Activated CD8-positive, alpha-beta T cell treated with anti-CD3 and anti-CD28 coated beads for 36 hours (primary cell): ENCODE measurements at places on chromosomes 5 and 9. TPM values are rescaled to one million over a fixed set of nuclear protein-coding genes. Genes with fewer than 3 reads are reported as not detected.

ALDH1A1 gene
- not detected for total RNA-seq

PCDHA1 gene
- not detected for total RNA-seq

ACO1 gene
- total RNA-seq, result 15.3 TPM

SARDH gene
- 5.6 TPM for total RNA-seq

GMCL2 gene
- total RNA-seq, result not detected

WDR38 gene
- total RNA-seq, result not detected

GPR150 gene
- 0.45 TPM for total RNA-seq

LRRC26 gene
- not detected for total RNA-seq

GRCh38 chr5:56639476-56639875 is 175.9 kb upstream of the MAP3K1 start:
- no peaks in the 10 kb centered on the region for H3K4me1 ChIP-seq
- no peaks in the 10 kb centered on the region for H3K27me3 ChIP-seq
- no peak overlapping the region for H3K4me3 ChIP-seq

DNA sequence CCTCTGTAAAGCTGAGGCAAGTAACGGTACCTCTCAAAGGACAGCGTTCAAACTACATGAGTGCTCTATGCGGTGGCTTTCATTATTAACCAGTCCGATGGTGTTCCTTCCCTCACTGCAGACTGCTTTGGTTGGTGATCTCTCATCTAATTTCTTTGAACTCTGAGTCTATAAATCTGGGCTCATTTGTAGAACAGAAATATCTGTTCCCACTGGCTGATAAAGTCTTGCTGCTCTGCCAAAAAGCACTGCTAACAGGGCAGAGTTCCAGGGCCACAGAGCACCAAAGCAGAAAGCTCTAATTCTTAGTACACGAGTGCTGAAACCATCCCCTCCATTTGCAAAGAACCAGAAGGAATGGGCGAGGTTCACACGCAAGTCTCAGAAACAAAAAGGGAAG is 81.9 kb downstream of the MED27 start:
- H3K4me1 ChIP-seq, result peaks cover 27% of the 10 kb centered on the region
- no peak overlapping the region for H3K27ac ChIP-seq
- peaks cover 24% of the 10 kb centered on the region for H3K36me3 ChIP-seq
- no peaks in the 10 kb centered on the region for H3K27me3 ChIP-seq

DNA sequence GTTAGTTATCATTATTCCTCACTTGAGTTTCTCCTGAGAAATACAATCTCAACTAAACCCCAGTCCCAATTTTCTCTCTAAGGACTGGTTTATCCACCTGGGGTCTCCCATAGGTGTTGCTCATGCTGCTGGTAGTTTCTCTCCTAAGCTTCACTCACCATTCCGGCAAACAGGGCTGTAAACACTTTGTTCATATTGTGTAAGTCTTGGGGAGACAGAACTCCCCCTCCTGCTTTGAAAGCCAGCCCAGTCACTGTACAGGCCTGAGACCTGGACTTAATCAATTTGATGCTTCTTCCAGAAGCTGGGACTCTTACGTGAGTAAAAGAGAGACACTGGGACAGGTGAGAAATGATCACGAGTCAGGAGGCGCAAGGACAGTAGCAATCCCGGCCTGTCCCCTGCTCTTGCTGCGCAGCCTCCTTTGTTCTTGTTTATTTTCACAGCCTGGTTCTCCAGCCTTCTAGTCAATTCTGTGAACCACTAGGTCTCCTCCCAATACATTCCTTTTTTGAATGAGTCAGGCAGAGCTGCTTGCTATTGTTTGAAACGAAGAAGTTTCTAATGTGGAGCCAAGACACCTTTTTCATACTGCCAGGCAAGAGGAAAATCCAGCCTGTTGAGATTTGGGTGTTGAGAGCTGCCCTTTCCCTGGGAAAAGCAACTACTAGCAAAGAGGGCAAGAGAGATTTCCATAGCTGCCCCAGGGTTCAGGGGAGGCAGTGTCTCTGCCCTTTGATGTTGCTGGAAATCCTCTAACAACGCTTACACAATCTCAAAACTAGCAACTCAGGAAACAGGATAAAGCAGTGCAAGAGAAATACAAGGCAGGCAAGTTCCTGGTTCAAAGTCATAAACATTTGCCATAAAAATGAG is 9.2 kb upstream of the SHROOM1 start:
- H3K4me3 ChIP-seq, result no peak overlapping the region
- H3K4me1 ChIP-seq, result no peaks in the 10 kb centered on the region
- H3K27ac ChIP-seq, result no peak overlapping the region
- H3K27me3 ChIP-seq, result no peaks in the 10 kb centered on the region

GRCh38 chr9:89750117-89750791 is 145.4 kb downstream of the GADD45G start:
- peaks cover 22% of the 10 kb centered on the region for H3K4me1 ChIP-seq
- H3K36me3 ChIP-seq, result no peaks in the 10 kb centered on the region
- no peak overlapping the region for H3K4me3 ChIP-seq
- H3K27me3 ChIP-seq, result no peaks in the 10 kb centered on the region
- H3K27ac ChIP-seq, result no peak overlapping the region

- no peaks in the 10 kb centered on the region for H3K27me3 ChIP-seq
- H3K36me3 ChIP-seq, result no peaks in the 10 kb centered on the region
- H3K4me3 ChIP-seq, result no peak overlapping the region
- no peak overlapping the region for H3K27ac ChIP-seq
Observed at GRCh38 chr5:174545926-174546325, 178.5 kb upstream of the MSX2 start.

DNA sequence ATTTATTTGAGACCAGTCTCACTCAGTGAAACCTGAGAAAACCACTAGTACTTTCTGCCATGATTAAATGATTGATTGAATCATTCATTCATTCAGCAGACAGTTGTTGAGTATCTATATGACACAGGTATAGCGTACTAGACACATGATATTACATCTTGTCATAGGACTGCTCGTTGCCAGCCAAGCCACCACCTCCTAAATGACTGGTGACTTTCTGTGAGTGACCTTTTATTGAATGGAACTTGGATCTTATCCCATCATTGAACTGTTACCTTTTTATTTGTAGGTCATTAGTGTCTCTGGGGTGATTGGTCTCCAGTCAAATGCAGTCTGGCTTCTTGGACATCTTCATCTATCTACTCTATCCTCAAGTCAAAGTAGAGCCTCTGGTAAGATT is 80.7 kb downstream of the HACD4 start:
- H3K27me3 ChIP-seq, result no peaks in the 10 kb centered on the region
- no peaks in the 10 kb centered on the region for H3K4me1 ChIP-seq
- peaks cover 25% of the 10 kb centered on the region for H3K36me3 ChIP-seq
- no peak overlapping the region for H3K4me3 ChIP-seq

GRCh38 chr9:93307468-93308157 is 123.7 kb downstream of the WNK2 start:
- DNase-seq, result no peak
- H3K27me3 ChIP-seq, result peaks cover under 1% of the 10 kb centered on the region
- H3K4me3 ChIP-seq, result no peak overlapping the region
- no peaks in the 10 kb centered on the region for H3K36me3 ChIP-seq
- H3K27ac ChIP-seq, result no peak overlapping the region
- H3K4me1 ChIP-seq, result no peaks in the 10 kb centered on the region

DNA sequence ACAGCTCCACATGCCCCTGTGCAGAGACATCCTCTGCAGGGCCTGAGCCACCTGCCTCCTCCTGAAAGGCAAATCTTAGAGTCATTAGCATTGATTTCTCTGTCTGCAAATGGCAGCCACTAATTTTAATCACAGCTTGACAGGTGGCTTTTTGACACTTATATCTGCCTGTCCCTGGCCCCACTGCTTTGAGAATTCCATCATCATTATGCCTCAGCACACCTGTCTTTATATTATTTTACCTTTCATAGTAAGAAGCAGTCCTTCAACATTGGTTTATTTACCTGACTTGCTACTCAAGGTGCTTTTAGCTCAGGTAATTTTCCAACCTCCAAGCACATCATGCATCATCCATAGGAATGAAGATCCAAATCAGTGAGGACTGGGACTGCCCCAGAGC is 451.3 kb downstream of the MTRR start:
- H3K4me1 ChIP-seq, result no peaks in the 10 kb centered on the region
- H3K36me3 ChIP-seq, result no peaks in the 10 kb centered on the region
- no peaks in the 10 kb centered on the region for H3K27me3 ChIP-seq
- no peak for DNase-seq
- H3K4me3 ChIP-seq, result no peak overlapping the region
- H3K27ac ChIP-seq, result no peak overlapping the region

DNA sequence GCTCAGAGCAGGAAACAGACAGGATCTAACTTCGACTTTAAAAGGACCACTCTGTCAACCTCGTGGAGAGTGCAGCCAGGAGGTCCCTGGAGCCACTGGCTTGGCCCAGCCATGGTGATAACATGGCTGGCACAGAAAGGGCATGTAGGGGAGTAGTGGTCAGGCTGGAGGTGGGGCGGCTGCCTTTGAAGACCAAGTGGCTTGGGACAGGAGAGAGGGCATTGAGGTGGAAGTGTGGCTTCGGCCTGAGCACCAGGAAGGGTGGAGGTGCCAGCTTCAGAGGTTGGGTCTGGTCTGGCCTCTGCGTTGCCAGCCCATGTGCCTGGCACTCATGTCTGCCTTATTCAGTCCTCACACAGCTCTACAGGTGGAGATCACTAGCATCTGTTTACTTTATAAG is 270.0 kb downstream of the NSG2 start:
- no peaks in the 10 kb centered on the region for H3K36me3 ChIP-seq
- no peaks in the 10 kb centered on the region for H3K4me1 ChIP-seq
- DNase-seq, result no peak
- H3K4me3 ChIP-seq, result no peak overlapping the region
- peaks cover 24% of the 10 kb centered on the region for H3K27me3 ChIP-seq

DNA sequence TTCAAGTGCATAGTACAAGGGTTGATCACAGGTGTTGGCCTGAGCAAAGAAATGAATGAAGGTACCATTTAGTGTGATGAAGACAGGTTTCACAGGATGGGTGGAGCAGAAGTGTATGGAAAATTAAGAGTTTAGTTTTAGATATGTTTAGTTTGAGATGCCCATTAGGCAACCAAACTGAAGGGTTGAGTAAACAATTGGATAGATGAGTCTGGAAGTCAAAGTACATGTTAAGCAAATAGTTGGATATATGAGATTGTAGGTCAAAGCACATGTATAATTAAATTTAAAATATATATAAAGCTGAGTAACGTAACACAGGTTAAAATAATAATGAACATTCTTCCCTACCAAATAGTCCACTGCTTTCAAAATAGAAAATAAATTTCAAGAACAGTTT is 237.1 kb upstream of the PCSK5 start:
- no peaks in the 10 kb centered on the region for H3K4me1 ChIP-seq
- DNase-seq, result no peak
- H3K4me3 ChIP-seq, result no peak overlapping the region
- peaks cover 8% of the 10 kb centered on the region for H3K27me3 ChIP-seq
- H3K36me3 ChIP-seq, result no peaks in the 10 kb centered on the region
- H3K27ac ChIP-seq, result no peak overlapping the region

- no peaks in the 10 kb centered on the region for H3K36me3 ChIP-seq
Observed at GRCh38 chr5:110968246-110969005, 103.1 kb upstream of the TSLP start.

GRCh38 chr5:154384480-154385235 is 61.1 kb upstream of the SAP30L start:
- H3K27ac ChIP-seq, result peak overlapping the region; percentile 38
- peak; percentile 15 for DNase-seq
- no peaks in the 10 kb centered on the region for H3K27me3 ChIP-seq
- peaks cover 26% of the 10 kb centered on the region for H3K36me3 ChIP-seq
- H3K4me3 ChIP-seq, result no peak overlapping the region
- H3K4me1 ChIP-seq, result peaks cover 13% of the 10 kb centered on the region

DNA sequence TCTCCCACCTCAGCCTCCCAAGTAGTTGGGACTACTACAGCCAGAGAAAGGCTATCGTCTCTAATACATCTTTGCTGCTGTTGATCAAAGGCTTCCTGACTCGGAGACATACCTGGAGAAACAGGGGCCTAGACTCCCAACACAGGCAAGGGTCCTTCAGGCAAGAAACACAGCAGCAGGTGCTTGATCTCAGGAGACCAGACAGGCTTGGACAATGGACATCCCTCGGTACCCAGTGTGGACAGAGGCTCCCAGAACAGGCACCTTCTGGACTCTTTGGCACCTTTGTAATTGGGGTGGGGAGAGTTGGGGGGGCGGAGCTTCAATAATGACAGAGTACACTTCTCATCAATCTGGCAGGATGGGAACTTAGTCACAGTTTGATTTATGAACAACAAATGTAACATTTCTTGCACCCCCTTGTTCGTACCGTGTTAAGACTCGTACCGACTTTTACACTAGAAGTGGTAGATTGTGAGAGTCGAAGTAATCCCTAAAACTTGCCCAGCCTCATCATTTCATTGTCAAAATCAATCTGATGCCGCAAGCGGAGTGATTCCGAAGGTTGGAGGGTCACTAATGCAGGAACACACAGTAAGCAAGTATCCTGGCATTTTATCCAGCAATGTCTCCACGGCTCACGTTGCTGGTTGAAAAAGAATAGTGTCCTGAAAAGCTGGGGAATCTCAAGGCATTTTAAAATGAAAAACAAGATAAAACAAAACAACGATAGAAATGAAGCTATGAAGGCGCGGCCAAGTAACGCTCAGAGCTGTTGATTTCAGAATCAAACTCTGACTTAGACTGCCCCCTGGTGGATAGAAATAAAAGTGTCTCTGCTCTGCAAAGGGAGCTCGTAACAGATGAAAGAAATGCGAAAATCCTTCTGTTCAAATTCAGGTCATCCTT is 46.4 kb upstream of the STK32A start:
- H3K4me3 ChIP-seq, result no peak overlapping the region
- peaks cover 7% of the 10 kb centered on the region for H3K4me1 ChIP-seq
- no peak overlapping the region for H3K27ac ChIP-seq
- peaks cover 10% of the 10 kb centered on the region for H3K27me3 ChIP-seq
- DNase-seq, result peak; percentile 54

DNA sequence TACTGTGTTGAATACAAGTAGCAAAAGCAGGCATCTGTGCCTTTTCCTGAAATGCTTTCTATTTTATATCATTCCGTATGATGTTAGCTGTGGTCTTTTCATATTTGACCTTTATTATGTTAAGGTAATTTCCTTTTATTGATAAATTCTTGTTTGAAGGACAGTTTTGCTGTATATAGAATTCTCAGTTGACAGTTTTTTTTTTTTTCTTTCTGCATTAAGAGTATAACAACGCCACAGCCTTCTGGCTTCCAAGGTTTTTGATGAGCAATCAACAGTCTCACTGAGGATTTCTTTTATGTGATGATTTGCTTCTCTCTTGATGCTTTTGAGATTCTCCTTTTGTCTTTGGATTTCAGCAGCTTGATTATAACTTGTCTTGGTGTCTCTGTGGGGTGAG is 23.6 kb downstream of the ZNF483 start:
- DNase-seq, result no peak
- H3K4me3 ChIP-seq, result no peak overlapping the region
- H3K4me1 ChIP-seq, result no peaks in the 10 kb centered on the region
- H3K27ac ChIP-seq, result no peak overlapping the region

GRCh38 chr5:107675201-107675600 is 4.5 kb upstream of the EFNA5 start:
- H3K27me3 ChIP-seq, result peaks cover 47% of the 10 kb centered on the region
- H3K27ac ChIP-seq, result no peak overlapping the region
- DNase-seq, result no peak
- H3K4me1 ChIP-seq, result peaks cover 25% of the 10 kb centered on the region
